ENCODE measurements at places on chromosomes 6 and 20.

GRCh38 chr6:39389484-39389767, 66.9 kb upstream of the KCNK16 start:
- DNase-seq: no peak

DNA sequence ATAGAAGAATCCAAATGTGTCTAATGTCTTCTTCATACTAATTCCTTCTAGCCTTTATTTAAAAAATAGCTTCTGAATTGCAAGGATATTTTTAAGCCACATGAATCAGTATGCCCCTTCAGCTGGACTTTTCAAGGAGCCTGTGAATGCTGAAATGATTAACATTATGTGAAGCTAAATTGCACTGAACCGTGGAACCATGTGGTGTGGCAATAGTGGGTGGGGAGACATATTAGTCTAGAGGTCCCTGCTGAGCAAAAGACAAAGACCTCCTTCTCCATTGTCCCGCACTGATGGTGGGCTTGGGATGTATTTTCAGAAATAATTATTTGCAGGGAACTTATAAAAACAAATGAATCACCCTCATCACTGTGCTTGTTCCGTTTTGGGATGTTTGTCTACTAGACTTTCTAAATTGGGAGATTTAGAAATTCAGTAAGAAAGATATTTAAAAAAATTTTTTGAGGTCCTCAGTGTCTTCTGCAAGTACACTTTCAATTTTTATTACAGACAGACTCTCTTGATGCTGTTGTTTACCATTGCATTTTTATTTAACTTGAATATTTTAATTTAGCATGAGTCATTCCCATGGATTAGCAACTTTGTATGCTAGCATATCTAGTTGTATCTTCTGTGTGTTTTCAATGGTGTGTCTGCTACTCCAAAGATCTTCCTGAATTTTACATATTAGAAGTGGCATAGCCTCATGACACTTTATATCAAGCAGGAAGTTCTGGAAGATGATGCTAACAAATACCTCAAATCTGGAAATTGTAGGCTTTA, 238.1 kb downstream of the LAMA2 start:
- no peak for DNase-seq

DNA sequence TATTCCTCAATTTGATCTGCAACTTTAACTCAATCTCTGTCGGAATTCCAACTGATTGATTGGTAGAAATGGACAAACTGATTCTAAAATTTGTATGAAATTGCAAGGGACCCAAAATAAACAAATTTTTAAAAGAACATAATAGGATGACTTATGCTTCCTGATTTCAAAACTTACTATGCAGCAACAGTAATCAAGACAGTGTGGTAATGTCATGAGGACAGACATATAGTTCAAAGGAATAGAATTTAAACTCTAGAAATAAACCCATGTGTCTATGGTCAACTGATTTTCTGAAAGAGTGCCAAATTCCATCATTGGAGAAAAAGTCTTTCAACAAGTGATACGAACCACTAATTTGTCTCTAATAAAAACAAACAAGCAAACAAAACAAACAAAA, 1320.1 kb upstream of the GJE1 start:
- DNase-seq: no peak

DNA sequence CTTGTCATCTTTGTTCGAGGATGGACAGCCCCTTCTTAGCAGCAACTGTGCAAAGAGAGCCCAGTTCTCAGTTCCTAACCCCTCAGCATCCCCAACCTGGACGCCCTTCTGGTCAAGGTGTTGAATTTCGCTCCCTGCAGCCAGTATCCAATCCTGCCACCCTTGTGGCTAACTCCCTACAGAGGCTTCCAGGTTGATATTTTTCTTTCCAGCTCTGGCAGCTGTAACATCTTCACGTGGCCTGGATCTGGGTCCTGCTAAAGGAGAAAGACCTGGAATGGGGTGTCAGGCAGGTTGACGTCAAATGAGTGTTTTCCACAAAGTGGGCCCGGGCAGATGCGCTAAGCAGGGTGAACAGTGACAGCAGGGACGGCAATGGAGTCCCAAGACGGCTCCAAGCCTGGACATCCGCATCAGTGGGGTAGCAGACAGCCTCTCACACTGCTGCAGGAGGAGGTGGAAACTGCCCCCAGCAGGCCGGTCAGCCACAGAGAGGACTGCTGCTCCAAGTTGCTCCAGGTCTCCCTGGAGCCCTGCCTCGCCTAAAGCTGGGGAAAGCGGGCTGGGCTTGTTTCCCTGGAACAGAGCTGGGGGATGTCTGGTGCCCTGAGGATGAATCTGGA, 1.0 kb upstream of the YTHDF1 start:
- no peak for DNase-seq

DNA sequence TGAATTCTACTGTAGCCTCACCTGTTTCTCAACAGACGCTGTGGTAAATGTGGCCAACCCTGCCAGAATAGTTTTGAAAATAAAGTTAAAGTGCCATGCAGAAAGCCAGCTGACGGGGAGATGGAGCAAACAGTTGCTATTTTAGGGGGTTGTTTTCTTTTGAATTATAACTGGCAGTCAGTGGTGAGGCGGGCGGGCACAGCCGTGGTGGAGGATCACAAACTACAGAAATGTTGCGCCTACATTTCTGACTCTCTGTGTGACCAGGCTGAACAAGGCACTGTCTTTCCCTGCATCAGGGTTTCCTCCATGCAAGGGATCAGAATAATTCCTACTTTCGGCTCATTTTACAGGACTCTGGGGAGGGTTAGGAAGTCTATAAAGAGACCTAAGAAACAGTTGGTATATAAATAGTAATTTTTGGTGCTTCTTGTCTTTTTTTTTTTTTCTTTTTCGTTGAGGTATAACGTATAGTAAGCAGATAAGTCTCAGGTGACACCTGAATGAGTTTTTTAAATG, 17.2 kb downstream of the CHMP4B start:
- no peak for DNase-seq

DNA sequence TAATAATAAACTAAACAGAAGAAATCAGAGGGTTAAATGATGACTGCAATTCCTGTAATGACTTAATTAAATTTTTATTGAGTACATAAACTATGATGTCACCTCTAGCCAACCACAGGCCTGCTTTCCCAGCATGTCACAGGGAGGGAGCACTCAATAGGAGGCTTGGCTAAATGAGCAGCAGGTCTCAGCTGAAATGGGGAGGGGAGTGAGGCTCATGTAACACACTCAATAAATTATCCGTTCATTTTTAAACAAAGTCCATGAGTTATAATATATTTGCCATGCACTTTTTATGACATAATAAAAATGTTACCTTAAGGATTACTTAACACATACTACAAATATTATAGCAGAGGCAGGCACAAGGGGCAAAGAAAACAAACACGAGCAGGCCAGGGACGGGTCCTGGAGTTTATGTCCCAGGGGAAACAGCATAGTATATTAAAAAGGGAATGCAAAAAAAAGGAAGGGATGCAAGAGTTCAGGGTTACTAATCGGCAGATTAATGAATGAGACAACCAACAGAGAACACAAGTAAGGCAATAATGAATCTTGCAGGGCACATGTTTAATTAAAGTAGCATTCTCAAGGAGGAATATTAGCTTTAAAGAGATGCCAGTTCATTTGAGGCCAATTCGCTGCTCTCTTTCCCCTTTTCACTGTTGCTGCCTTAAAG, 27.1 kb upstream of the FAM83C start:
- DNase-seq: no peak

DNA sequence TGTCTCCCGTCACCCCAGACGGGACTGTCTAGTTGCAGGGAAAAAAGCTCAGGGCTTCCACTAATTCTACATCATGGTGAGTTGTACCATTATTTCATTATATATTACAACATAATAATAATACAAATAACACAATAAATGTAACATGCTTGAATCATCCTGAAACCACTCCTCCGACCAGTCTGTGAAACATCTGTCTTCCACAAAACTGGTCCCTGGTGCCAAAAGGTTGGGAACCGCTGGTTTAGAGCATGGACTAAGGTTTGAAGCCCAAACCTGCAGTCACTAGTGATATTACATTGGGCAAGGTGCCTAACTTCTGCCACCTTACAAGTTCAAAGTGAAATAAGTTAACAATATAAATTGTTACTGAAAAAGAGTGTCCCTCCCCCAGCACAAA, 175.7 kb downstream of the PDE10A start:
- no peak for DNase-seq

DNA sequence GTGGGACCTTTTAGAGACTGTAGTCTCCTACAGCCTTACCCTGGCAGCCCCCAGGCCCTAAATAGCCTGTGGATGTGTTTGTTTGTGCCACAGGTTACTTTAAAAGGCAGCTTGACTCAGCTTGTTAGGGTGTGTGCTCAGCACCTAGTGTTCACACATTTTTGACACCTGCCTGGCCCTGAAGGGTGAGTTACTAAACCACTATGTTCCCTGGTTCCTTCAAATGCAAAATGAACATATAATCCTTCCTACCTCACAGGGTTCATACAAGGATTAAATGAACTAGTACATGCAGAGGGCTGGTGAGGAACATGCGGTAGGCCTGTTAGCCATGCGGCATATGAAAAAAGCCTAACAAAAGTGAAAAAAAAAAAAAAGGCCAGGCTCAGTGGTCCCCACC, 14.9 kb upstream of the TFAP2C start:
- DNase-seq: no peak

- DNase-seq: no peak
Observed at GRCh38 chr20:63777614-63778013, 38.0 kb downstream of the SLC2A4RG start.

DNA sequence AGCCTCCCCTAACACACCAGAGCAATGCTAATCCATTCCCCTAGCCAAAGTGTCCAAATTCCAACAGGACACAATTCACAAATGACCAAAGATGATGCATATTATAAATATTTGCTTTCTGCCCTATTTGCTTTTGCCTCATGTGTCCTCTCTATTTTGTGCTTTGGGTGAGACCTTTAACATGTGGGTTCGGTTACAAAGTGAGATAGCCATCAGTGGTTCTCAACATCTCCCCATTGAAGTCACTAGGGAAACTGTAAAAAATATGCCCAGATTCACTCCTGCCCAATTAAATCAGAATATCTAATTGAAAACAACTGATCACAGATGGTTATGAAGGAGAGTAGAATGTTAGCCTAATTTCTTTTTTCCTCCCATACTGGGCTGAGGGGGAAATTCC, 159.2 kb downstream of the MTFR2 start:
- no peak for DNase-seq

DNA sequence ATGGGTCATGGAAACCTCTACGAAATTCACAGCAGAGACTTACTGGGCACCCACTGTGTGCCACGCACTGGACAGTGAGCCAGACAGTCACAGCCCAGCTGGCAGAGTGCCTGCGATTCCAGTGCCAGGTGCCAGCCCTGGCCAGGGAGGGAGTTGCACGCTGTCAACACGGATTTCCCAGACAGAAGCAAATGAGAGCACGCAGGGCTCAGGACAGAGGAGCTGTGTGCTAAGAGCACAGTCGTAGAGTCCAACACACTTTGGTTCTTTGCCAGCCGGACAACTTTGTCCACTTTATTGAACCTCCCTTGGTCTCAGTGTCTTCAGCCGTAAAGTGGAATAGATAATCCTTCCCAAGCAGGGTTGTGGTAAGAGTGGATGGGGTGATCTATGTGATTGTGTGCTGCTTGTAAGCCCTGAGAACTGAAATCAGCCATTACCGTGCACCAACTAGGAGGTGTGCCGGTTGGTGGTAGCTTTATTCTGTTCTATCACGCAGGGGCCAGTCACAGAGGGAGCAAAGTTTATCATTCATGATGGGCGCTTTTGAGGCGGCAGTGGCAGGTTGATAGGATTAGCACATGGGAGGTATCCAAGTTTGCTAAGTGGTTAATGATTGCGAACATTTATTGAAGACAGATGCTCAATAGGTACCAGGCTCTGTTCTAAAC, 40.6 kb downstream of the SIRPA start:
- no peak for DNase-seq

DNA sequence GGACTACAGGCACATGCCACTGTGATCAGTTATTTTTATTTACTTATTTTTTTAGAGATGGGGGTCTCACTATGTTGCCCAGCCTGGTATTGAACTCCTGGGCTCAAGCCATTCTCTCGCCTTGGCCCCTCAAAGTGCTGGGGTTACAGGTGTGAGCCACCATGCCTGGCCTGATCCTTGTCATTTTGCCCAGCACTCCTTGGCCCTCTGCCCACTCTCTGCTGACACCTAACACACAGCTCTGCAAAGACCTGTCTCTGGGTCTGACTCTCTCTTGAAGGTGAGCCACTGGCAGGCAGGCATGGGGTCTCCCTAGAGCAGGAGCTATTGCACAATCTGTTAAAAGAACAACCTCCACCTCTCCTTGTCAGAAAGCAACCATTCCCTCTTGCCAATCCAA, 155.6 kb downstream of the ZFP64 start:
- no peak for DNase-seq

- no peak for DNase-seq
Observed at GRCh38 chr20:17024513-17025119, 202.2 kb upstream of the PCSK2 start.

GRCh38 chr20:44911264-44911921, 1.5 kb downstream of the PABPC1L start:
- DNase-seq: no peak

DNA sequence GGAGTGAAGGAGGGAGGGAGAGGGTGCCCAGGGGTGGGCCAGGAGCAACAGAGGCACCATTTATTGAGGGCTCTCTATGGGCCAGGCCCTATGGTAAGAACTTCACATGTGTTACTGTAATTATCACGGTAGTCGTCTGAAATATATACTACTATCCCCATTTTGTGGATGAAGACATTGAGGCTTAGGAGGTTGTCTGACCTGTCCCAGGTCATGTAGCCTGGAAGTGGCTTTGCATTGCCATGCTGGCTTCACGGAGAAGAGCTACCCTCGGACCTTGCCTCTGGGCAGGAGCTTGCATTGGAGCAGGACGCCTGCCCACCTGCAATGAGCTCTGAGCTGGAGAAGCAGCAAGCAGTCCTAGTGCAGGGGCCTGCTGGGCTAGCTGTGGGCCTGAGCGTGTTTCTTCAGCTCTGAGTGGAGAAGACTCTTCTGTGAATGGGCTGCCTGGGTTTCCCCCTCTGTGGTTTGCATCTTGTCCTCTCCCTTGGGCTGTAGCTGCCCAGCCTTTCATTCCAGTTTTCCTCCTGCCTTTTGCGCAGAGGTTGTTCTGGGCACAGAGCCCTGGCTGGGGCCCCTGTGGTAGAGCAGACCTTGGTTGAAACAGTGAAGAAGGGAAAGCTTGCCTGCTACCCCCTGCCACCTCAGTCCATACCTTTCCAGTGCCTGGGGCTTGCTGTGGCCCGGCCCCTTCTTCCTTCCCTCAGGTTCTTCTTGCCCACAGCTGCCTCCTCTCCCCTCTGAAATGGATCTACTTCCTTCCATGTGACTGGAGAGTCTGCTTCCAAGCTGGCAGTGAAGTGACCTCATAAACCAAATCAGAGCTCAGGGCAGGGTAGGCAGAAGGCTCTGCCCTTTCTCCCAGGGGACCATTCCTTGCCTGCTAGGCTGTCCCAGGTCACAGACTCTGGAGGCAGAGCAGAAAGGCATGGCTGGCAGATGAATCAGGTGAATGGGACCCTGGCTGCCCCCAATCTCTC, 24.1 kb upstream of the SRF start:
- no peak for DNase-seq

DNA sequence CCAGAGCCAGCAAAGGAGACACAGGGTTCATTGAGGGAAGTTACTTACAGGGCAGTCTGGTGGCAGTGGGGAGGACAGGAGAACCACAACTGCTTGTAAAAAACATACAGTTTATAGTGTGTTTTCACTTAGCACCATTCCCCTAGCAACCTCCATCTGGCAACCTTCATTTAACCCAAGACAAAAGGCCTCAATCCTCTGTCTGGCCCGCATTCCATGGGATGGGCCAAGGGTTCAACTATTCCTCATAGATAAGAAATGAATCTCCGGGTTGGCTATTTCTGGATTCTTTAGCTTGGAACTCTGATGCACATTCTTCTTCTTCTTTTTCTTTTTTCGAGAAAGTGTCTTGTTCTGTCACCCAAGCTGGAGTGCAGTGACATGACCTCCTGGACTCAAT, 26.3 kb upstream of the FYN start:
- no peak for DNase-seq
